CD4-positive, alpha-beta T cell treated with Interleukin-6 for 4 hours (primary cell): ENCODE measurements at places on chromosomes 13 and 19.
A peak's percentile ranks its signal among the peaks of the same experiment; 100 is the strongest.

DNA sequence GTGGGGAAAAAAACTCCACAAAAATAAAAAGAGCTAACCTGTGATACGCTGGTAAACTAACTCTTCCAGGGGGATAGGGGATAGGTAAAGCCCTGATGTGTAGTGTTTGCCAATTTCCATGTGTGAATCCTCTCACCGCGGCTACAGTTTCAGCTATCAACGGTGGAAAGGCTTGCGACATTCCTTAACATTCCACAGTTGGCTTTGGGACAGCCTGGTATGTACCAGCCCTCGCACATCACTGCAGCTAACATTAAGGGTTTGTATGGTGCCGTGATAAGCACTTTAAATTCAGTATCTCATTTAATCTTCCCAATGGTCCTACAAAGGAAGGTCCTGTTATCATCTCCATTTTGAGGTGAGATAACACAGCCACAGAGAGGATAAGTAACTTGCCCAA lies 112.4 kb downstream of the KATNAL1 start:
- no peak for DNase-seq

DNA sequence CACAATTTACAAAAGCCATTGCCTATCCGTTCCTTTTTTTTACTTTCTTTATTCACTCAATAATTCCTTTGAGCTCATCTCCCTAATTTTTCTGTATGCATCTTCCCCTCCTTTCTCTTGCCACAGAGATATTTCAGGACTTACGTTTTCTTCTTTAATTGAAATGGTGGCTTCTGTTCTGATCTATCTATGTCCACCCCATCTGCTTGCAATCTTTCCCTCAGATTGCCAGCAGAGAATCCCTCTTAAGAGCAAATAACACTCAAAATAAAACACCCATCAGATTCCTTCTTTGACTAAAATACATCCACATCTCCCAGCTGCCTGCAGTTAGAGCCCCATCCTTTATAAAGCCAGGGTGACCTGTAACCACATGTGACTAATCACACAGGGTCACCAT lies 478.6 kb downstream of the EFNB2 start:
- DNase-seq: no peak

GRCh38 chr13:37475966-37476365 lies 122.6 kb downstream of the POSTN start:
- DNase-seq: no peak

GRCh38 chr19:11091703-11092153 lies 2.5 kb downstream of the LDLR start:
- DNase-seq: peak; percentile 66

DNA sequence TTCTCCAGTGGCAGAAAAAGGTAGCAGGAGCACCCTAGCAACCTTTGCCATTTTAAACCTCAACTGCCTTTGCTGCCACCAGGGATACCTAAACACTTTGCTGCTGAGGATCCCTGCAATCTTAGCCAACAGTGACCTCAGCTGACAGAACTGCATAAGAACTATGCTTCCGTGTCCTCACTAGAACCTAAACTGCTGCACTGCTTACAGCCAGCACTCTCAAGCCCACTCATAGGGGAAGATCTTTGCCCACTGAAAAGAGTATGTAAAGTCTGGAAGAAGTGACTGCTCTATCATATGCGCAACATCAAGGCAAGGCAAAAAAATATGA lies 270.0 kb upstream of the PCDH20 start:
- DNase-seq: no peak

DNA sequence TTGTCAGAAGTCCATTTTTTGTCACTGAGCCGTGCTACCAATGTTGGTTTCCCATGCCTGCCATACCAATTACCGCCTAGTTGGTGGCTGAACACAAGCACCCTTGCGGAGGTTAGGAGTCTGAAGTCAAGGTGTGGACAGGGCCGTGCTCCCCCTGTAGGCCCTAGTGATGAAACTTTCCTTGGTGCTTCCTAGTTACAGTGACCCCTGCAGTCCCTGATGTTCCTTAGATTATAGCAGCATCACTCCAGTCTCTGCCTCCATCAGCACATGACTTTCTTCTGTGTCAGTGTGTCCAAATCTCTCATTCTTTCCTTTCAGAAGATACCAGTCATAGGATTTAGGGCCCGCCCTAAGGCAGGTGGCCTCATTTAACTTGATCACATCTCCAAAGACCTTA lies 99.0 kb downstream of the MYO16 start:
- DNase-seq: no peak

DNA sequence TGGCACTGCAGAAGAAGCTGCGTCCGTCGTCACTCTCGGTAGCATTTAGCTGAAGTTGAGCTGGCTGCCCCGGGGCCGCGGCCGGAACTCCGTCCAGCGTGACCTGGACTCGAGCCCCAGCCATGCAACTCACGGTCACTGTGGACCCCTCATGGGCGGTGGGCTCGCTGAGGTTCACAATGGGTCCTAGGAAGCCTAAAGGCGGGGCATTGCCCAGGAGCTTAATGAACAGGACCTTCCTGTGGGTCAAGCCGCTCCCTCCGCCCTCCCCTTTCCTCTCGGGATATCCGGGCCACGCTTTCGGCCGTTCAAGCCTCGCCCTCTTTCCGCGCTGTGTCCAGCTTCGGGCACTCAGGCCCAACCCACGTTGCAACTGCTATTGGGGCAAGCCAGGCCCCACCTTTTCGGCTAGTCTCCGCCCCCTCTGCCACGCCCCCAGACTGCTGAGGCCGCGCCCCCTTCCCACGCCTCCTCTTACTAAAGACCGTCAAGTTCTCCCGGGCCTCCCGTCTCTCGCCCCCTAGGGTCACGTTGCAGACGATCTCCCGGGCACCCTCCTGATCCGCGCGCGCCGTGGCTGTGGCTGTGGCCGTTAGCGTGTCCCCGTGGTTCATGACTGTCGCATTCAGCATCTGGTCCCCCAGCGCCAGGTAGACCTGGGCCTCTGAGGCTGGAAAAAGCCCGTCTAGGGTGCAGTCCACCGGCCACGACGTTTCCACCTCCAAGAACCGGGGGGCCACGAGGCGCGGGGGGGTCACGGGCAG lies 1.4 kb upstream of the RAVER1 start:
- no peak for DNase-seq

DNA sequence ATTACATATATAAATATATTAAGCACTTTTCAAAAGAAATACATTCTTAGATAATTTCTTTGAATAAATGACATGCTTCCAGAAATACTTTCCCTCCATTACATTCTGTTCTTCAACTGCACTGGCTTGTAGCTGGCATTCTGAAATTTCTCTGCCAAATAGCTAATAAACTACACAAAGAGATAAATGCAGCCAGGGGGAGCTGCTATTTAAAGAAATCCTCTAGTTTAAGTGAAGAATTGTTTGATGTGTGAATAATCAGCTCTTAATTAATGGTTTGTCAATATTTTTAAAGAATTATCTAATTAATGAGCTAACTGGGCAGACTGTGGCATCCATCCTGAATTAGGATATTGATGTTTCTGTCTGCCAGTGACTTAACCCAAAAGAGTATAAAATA lies 30.7 kb downstream of the SLC7A1 start:
- no peak for DNase-seq

DNA sequence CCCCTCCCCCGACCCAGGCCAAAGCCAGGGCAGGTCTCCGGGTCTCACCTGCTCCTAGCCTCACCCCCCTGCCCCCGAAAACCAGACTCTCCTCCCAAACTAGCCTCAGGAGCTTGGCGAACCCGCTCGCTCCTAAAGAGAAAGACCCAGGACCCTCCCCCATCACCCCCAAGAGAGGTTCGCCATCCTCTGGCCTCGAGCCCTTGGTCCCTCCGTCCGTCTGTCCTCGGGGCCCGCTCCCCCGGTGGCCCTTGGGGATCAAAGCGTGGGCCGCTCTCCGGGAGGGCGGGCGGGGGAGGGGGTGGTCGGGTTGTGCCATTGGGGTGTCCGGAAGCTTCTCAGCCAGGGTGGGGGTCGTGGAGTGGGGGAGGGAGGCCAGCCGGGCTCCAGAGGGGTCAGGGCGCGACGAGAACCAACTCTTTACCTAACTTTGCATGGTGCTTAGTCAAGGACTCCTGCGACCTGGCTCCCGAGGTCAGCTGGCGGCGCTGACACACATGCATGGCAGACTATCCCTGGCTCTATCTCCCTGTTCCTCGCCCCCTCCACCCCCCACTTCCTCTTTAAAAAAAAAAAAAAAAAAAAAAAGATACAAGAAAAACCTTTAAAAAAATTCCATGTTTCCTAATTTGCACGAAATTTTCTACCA lies 15.6 kb downstream of the SMIM24 start:
- DNase-seq: no peak

DNA sequence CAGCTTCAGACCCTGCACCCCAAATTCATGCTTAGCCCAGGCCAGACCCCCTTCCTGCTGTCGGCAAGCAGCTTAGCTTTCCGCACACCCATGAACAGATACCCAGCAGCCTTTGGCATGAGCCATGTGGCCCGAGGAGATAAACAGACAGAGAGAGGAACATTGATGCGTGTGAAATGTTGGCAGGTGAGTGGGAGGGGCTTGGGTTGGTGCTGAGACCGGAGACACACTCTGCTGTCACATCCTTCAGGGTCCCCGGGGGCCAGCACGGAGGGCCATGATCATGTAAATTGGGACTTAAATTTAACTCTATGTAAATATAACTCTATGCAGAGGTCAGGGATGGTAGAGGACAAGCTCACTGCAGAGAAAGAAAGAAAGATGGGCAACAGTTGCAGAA lies 1.5 kb downstream of the CD22 start:
- DNase-seq: no peak

- peak; percentile 68 for DNase-seq
These were observed 1.3 kb upstream of the ZIC2 start for GRCh38 chr13:99980201-99980823.

GRCh38 chr13:27005556-27005955 lies 166.1 kb downstream of the USP12 start:
- no peak for DNase-seq

- DNase-seq: no peak
These were observed 19.2 kb downstream of the FCGBP start for GRCh38 chr19:39915101-39915847.

- no peak for DNase-seq
These were observed 5.7 kb upstream of the ZNF284 start for GRCh38 chr19:44066305-44066704.

DNA sequence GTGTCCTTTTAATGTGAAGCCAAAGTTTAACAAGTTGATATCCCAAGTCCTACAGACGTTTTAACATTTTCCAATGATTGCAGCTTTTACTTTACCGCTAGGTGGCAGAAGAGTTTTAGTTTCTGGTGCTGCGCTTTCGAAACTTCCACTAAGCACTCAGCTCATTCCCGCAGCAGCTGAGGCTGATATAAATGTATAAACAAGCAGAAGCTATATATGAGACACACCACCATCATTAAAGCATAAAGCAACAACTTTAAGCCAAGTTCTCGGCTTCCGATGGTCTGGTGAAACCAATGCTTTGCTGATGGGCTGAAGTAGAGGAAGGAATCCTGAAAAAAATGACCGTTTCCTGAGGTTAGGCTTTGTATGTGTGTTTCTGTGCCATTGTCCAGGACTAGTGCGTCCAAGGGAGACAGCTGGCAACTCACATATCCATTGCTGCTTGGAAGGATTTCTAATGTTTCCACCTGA lies 753.9 kb downstream of the OLFM4 start:
- DNase-seq: no peak
